Activated CD4-positive, alpha-beta memory T cell treated with anti-CD3 and anti-CD28 coated beads for 36 hours (primary cell): ENCODE measurements at places on chromosomes 2 and 18. TPM values are rescaled to one million over a fixed set of nuclear protein-coding genes. Genes with fewer than 3 reads are reported as not detected.
A peak's percentile ranks its signal among the peaks of the same experiment; 100 is the strongest.

- H3K27ac ChIP-seq: no peak overlapping the region
- DNase-seq: no peak
- H3K4me1 ChIP-seq: peaks cover 9% of the 10 kb centered on the region
Observed at GRCh38 chr2:25497229-25497917, 155.6 kb upstream of the DNMT3A start.

- H3K27ac ChIP-seq: no peak overlapping the region
- no peak overlapping the region for H3K4me3 ChIP-seq
- no peak for DNase-seq
- H3K4me1 ChIP-seq: no peaks in the 10 kb centered on the region
Observed at GRCh38 chr2:152352616-152353015, 17.6 kb downstream of the FMNL2 start.

- no peak overlapping the region for H3K4me3 ChIP-seq
- no peak for DNase-seq
- peaks cover 1% of the 10 kb centered on the region for H3K27me3 ChIP-seq
- peaks cover 8% of the 10 kb centered on the region for H3K4me1 ChIP-seq
- no peaks in the 10 kb centered on the region for H3K36me3 ChIP-seq
- no peak overlapping the region for H3K27ac ChIP-seq
Observed at GRCh38 chr2:96391153-96391827, 55.7 kb downstream of the NCAPH start.

Gene SPP2
- total RNA-seq: not detected

Gene SLC11A1
- 0.26 TPM for total RNA-seq

- peak overlapping the region; percentile 57 for H3K4me3 ChIP-seq
- peak; percentile 87 for DNase-seq
- H3K27me3 ChIP-seq: no peaks in the 10 kb centered on the region
- H3K4me1 ChIP-seq: peaks cover 38% of the 10 kb centered on the region
- no peaks in the 10 kb centered on the region for H3K36me3 ChIP-seq
Observed at GRCh38 chr18:48868468-48869466, 82.0 kb downstream of the SMAD7 start.

DNA sequence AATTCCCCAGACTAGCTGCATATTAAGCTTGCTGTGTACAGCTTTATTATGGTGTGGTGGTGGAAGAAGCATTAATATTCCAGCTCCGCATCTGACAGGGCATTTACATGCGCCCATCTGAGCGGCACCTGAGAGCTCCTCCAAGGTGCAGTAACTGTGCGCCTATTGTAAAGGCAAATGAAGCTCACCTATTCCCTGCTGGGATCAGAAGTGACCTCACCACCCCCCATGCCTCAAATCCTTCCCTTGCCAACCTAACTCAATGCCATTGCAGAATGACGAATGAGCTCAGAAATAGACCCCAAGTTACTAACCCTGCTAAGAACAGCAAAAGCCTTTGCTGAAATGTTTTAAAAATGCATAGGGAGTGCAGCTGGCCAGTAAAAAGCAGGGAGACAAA is 14.3 kb downstream of the BCL11A start:
- no peaks in the 10 kb centered on the region for H3K36me3 ChIP-seq
- H3K27ac ChIP-seq: no peak overlapping the region
- no peak for DNase-seq

- H3K4me1 ChIP-seq: no peaks in the 10 kb centered on the region
- H3K4me3 ChIP-seq: no peak overlapping the region
- H3K27ac ChIP-seq: no peak overlapping the region
- DNase-seq: no peak
- peaks cover 6% of the 10 kb centered on the region for H3K27me3 ChIP-seq
Observed at GRCh38 chr18:10370716-10371115, 83.7 kb upstream of the APCDD1 start.

DNA sequence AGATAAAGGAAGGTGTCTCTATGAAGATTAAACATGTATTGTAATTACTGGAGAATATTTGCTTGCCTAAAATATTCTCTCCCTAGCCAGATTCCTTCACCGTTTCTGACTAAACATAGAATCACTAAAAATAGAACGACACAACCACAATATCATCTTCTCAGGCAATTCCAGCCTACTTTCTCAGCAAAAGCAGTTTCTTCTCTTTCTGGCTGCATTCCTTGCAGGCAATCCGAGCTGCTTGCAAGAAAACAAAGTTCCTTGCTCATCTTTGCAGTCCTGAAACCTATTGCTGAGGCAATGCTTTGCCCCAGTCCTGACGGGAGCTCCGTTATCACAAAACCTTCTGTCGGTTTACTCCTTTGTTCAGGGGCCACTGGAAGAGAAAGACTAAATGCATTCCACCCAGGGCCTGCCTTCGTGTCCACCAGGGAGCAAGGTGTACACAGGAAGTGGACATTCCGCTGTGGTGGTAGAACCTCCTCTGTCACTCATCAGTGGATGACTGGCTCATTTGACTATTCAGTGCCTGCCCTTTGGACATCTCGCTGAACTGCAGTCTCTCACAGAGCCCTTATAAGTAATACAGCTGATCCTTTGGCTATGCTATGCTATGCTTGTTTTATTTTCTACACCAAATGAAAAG is 239.2 kb upstream of the DOK6 start:
- no peak for DNase-seq
- H3K4me3 ChIP-seq: no peak overlapping the region
- H3K36me3 ChIP-seq: no peaks in the 10 kb centered on the region
- no peaks in the 10 kb centered on the region for H3K4me1 ChIP-seq
- no peaks in the 10 kb centered on the region for H3K27me3 ChIP-seq

GRCh38 chr2:95024960-95025405 is 525 bp upstream of the MAL start:
- peak overlapping the region; percentile 67 for H3K27ac ChIP-seq
- no peaks in the 10 kb centered on the region for H3K27me3 ChIP-seq
- DNase-seq: peak; percentile 44
- peak overlapping the region; percentile 71 for H3K4me3 ChIP-seq
- peaks cover 8% of the 10 kb centered on the region for H3K36me3 ChIP-seq
- peaks cover 64% of the 10 kb centered on the region for H3K4me1 ChIP-seq

- peaks cover 35% of the 10 kb centered on the region for H3K36me3 ChIP-seq
- H3K27me3 ChIP-seq: no peaks in the 10 kb centered on the region
- H3K4me1 ChIP-seq: no peaks in the 10 kb centered on the region
- H3K27ac ChIP-seq: no peak overlapping the region
- no peak for DNase-seq
Observed at GRCh38 chr2:108866041-108866440, 79.5 kb downstream of the CCDC138 start.

Gene ZNF142
- 33.7 TPM for total RNA-seq

- H3K4me3 ChIP-seq: no peak overlapping the region
- no peak overlapping the region for H3K27ac ChIP-seq
- no peaks in the 10 kb centered on the region for H3K27me3 ChIP-seq
Observed at GRCh38 chr2:211454679-211455078, 898.3 kb downstream of the CPS1 start.

- H3K36me3 ChIP-seq: peaks cover 34% of the 10 kb centered on the region
- no peak for DNase-seq
- H3K4me3 ChIP-seq: no peak overlapping the region
- H3K27ac ChIP-seq: no peak overlapping the region
- H3K27me3 ChIP-seq: no peaks in the 10 kb centered on the region
Observed at GRCh38 chr2:32452338-32453064, 95.7 kb downstream of the BIRC6 start.

Gene CXCR1
- not detected for total RNA-seq

GRCh38 chr2:42421601-42422239 is 60.7 kb upstream of the COX7A2L start:
- H3K27ac ChIP-seq: no peak overlapping the region
- no peak overlapping the region for H3K4me3 ChIP-seq
- H3K27me3 ChIP-seq: peaks cover 9% of the 10 kb centered on the region
- H3K4me1 ChIP-seq: peaks cover 19% of the 10 kb centered on the region

- H3K27ac ChIP-seq: no peak overlapping the region
- H3K4me1 ChIP-seq: peaks cover 16% of the 10 kb centered on the region
- no peaks in the 10 kb centered on the region for H3K27me3 ChIP-seq
- H3K36me3 ChIP-seq: no peaks in the 10 kb centered on the region
Observed at GRCh38 chr2:8595811-8596600, 85.8 kb upstream of the ID2 start.

GRCh38 chr2:65297544-65297943 is 69.9 kb downstream of the ACTR2 start:
- H3K36me3 ChIP-seq: no peaks in the 10 kb centered on the region
- H3K4me1 ChIP-seq: peaks cover 44% of the 10 kb centered on the region
- DNase-seq: no peak
- no peak overlapping the region for H3K27ac ChIP-seq
- H3K27me3 ChIP-seq: peaks cover 23% of the 10 kb centered on the region
- H3K4me3 ChIP-seq: no peak overlapping the region

DNA sequence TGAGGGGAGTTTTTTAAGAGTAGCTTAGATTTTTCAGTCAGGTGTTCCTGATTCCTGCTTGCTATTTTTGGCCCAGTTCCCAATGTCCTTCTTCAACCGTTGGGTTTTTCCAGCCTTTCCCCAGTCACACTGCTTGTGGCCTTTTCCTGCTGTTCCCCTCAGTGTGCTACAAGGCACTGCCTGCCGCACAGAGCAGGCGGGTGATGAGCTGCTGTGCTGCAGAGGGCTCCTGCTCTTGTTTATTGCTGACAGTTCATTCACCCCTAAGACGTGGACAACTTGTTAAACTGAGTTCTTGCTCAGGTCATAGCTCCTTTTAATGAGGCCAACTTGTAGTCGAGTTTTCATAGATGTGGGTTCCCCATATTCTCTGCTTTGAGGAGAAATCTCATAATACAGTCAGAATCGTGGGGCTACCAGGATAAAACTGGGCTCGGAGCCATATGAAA is 20.6 kb downstream of the EIF4E2 start:
- H3K27me3 ChIP-seq: no peaks in the 10 kb centered on the region
- DNase-seq: no peak
- H3K4me3 ChIP-seq: no peak overlapping the region
- no peak overlapping the region for H3K27ac ChIP-seq
- H3K36me3 ChIP-seq: peaks cover 42% of the 10 kb centered on the region

DNA sequence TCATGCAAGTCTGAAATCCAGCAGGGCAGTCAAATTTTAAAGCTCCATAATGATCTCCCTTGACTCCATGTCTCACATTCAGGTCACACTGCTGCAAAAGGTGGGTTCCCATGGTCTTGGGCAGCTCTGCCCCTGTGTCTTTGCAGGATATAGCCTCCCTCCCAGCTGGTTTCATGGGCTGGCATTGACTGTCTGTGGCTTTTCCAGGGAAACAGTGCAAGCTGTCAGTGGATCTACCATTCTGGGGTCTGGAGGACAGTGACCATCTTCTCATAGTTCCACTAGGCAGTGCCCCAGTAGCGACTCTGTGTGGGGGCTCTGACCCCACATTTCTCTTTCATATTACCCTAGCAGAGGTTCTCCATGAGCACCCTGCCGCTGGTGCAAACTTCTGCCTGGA is 220.6 kb upstream of the COPS8 start:
- no peak for DNase-seq
- no peak overlapping the region for H3K27ac ChIP-seq
- no peaks in the 10 kb centered on the region for H3K36me3 ChIP-seq

DNA sequence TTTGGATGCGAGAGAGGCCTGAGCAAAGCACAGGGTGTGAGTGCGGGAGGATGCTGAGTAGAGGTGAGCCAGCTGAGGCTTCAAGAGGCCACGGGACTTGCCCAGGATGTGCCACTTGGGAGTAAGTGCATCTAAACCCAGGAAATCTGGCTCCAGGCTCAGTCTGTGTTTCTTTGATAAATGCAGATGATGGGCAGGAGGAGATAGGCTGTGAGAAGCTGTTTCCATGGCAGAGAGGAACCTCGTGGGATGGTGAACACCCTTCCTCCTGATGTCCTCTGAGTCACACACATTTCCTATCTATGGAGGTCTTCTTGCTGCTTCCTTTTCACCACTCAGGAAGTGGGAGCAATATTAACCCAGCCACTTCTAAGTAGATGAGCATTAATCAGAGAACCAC is 38.4 kb upstream of the CELF4 start:
- H3K27me3 ChIP-seq: no peaks in the 10 kb centered on the region
- no peaks in the 10 kb centered on the region for H3K36me3 ChIP-seq
- no peak overlapping the region for H3K4me3 ChIP-seq

DNA sequence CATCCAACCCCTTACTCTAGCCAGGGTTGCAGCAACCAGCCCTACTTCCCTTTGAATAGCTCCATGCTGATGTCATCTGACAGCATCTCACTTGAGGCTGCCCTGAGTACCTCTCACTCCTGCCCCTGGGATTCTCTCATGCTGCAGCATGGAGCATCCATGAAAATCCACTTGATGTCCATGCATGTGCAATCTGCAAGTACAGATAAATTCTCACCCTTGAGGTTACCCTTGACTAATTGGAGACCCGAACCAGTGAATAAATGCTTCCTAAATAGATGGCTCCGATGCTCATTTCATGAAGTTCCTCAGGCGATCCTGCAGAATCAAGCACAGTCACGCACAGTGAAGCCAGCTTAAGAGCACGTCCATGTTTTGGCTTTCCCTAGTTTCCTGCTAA is 298.3 kb downstream of the RBM43 start:
- no peaks in the 10 kb centered on the region for H3K36me3 ChIP-seq
- H3K27ac ChIP-seq: no peak overlapping the region
- no peaks in the 10 kb centered on the region for H3K4me1 ChIP-seq
- H3K4me3 ChIP-seq: no peak overlapping the region
- no peaks in the 10 kb centered on the region for H3K27me3 ChIP-seq
- no peak for DNase-seq

GRCh38 chr2:189146553-189146952 is 33.0 kb downstream of the COL5A2 start:
- no peak overlapping the region for H3K27ac ChIP-seq
- H3K4me3 ChIP-seq: no peak overlapping the region
- H3K27me3 ChIP-seq: no peaks in the 10 kb centered on the region
- no peaks in the 10 kb centered on the region for H3K4me1 ChIP-seq

DNA sequence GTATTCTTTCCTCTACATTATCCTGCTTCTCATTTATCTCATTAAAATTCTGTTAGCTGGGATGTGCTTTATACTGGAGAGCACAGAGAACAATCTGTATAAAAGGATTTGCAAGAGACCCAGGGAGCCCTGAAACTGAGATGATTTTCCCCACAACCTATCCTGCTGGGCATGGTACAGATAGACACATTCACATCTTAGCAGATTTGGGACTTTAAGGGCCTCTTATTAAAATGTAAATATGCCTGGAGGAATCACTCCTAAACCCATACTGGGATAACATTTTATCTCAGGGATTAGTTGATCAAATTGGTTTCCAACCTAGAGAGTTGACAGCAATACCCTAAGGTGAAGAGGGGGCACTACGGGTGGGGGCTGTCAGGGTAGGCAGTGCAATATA is 45.5 kb downstream of the AOX1 start:
- H3K36me3 ChIP-seq: no peaks in the 10 kb centered on the region
- no peak overlapping the region for H3K4me3 ChIP-seq
- DNase-seq: no peak
- H3K4me1 ChIP-seq: no peaks in the 10 kb centered on the region
- H3K27me3 ChIP-seq: peaks cover 17% of the 10 kb centered on the region
- no peak overlapping the region for H3K27ac ChIP-seq

DNA sequence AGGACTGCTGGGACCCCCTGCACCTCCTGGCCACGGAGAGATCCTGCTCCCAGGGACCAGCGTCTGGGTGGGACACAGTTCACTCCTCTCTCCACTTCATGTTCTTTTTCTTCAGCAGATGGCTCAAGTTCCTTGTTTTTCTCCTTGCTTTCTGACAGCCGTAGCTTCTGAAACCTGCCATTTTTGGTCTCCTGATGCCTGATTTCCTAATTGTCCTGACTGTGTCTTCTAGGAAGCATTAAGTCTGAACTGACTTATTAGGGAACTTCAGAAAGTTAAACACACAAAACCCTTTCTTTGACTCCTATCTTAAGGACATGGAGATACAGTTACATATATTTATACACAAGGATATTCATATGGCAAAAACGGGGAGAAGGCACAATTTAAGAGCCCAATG is 22.7 kb downstream of the CNNM4 start:
- peaks cover 4% of the 10 kb centered on the region for H3K4me1 ChIP-seq
- no peaks in the 10 kb centered on the region for H3K36me3 ChIP-seq
- H3K27ac ChIP-seq: no peak overlapping the region
- no peak for DNase-seq
- H3K27me3 ChIP-seq: no peaks in the 10 kb centered on the region

Gene TMX3
- total RNA-seq: 42.4 TPM

Gene SNED1
- 3.8 TPM for total RNA-seq
